ENCODE measurements at places on chromosomes 11 and 22. TPM values are rescaled to one million over a fixed set of nuclear protein-coding genes. Genes with fewer than 3 reads are reported as not detected.

SCGB2A2 gene
- total RNA-seq, result 665 TPM

- no peak for DNase-seq
Observed at GRCh38 chr11:125110506-125110905, 920 bp downstream of the TMEM218 start.

- DNase-seq, result no peak
Observed at GRCh38 chr11:61628662-61628970, 47.7 kb upstream of the SYT7 start.

DNA sequence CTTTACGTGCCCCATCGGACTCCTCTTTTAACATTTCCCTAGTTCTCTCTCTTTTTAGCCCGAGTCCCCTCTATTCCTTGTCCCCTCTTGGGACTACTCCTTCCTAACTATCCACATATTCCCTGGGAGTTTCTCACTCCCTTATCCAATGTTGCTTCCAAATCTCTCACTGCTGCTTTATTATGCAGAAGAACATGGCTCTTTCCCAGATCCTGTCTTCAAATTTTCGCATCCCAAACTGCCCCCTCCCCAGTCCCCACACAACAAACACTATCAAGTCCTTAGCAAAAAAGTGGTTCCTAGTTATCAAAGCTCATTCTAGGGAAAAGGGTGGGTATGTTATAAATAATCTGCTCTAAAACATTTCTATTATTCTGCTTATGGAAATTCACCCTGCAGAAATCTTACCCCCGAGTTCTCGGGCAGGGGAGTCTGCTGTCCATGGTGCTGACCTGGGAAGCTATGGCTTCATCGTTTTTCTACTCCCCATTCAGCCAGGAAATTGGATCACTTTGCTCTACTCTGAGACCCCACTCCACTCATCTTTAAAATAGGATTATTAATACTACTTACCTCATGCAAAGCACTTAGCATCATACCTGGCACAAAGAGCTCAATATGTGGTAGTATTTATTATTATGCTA is 393.5 kb downstream of the BUD13 start:
- DNase-seq, result no peak

GRCh38 chr11:8207080-8208000 is 38.5 kb upstream of the RIC3 start:
- DNase-seq, result no peak

DNA sequence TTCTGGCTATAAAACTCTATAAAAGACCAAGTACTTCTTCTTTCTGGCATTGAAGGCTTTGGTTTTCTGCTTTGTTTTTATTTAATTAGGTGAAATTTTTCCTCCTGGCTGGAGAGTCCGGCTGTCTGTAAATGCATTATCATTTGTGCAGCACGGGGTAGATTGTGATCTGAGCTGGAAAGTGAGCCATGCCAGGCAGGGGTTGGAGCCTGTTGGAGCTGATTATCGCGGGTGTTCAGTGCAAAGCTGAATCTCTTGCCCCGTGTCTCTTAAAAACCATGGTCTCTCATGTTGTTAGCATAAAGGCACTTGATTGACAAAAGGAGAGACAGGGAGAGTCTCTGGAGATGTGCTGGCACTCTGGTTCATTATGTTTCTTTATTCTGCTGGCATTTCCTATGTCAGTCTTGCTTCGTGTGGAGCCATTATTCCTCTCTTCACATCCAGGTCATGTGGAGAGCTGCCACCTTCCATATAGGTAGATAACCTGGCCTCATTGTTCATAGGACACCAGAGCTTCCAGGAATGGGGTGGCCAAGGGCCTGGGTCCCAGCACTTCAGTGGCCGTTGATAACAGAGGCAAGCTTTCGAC is 75.2 kb downstream of the LDLRAD3 start:
- no peak for DNase-seq

GRCh38 chr11:11213117-11213516 is 139.9 kb downstream of the CSNK2A3 start:
- DNase-seq, result no peak

GRCh38 chr11:115290479-115290878 is 213.7 kb downstream of the CADM1 start:
- no peak for DNase-seq

Measured in lower leg skin (tissue), 4 donors.